ENCODE measurements at places on chromosomes 1 and 21. TPM values are rescaled to one million over a fixed set of nuclear protein-coding genes. Genes with fewer than 3 reads are reported as not detected.

- ATAC-seq, result no peak
Measured at GRCh38 chr1:162840250-162840839, 20.6 kb downstream of the CCDC190 start.

- ATAC-seq, result no peak
Measured at GRCh38 chr1:93516164-93516563, 68.2 kb downstream of the FNBP1L start.

GRCh38 chr1:17561247-17561548, 21.7 kb downstream of the ARHGEF10L start:
- no peak for ATAC-seq

DNA sequence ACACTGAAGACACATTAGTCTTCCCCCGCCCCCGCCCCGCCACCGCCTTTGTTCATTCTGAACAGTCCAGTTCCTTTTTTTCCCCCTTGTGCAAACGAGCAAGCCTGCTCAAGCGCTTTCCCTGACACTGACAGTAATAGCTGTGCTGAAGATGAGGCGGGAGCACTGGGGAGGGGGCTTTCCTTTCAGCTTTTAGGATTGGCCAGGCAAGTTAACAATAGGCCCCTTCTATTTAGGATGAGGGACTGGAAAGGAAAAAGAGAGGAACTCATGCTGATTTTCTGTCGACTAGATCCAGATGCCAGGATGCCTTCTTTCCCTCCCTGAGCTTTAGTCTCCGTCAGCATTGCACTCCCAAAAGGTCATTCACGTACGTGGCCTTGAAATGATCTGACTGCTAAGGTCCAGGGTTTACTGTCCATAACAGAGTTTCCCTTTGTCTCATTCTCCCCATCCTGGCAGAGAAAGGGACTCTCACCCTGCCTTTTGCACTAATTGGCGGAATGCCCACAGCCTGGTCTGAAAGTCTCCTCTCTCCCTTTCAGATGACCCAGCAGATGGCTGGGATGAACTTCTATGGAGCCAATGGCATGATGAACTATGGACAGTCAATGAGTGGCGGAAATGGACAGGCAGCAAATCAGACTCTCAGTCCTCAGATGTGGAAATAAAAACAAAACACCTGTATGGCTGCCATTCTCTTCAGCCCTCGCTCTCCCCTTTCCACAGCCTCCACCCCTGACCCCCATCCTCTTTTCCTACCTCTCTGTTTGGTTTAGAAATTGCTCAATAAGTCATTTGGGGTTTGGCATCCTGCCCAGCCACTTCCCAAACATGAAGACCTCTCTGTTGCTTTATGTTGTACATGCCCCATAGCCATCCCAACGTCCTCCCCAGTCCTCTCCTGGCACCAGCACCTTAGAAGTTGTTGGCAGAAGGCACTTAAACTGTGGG, 28.6 kb upstream of the ZFP69B start:
- no peak for ATAC-seq

The LCE1C gene
- not detected for total RNA-seq

GRCh38 chr21:42698733-42699132, 45.3 kb downstream of the PDE9A start:
- ATAC-seq, result no peak

DNA sequence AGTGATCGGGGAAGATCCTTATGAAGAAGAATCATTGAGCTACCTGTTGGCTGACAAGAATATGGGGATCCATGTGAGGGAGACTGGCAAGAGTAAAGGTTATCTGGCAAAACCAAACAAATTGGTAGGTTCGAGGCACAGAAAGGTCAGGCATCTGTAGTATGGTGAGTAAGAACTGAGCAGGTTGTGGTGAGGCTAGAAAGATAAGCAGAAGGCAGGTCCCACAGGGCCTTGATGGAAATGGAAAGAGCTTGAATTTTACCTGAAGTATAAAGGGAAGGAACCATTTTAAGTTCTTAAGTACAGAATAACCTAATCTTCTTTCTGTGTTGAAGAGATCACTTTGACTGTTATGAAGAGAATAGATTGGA, 11.1 kb downstream of the PTPRC start:
- peak; percentile 83 for ATAC-seq

DNA sequence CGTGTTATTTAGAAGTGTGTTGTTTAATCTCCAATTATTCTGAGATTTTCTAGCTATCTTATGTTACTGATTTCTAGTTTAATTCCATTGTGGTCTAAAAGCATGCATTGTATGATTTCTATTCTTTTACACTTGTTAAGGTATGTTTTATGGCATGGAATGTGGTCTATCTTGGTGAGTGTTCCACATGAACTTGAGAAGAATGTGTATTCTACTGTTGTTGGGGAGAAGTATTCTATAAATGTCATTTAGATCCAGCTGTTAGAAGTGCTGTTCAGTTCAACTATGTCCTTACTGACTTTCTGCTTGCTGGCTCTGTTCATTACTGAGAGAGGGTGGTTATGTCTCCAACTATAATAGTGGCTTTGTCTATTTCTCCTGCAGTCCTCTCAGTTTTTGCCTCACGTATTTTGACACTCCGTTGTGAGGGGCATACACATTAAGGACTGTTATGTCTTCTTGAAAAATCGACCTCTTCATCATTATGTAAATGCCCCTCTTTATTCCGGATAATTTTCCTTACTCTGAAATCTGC, 12.0 kb upstream of the PLA2G5 start:
- ATAC-seq, result no peak

GRCh38 chr1:169012416-169012815, 94.1 kb upstream of the ATP1B1 start:
- ATAC-seq, result peak; percentile 97

- no peak for ATAC-seq
Measured at GRCh38 chr1:77536813-77537212, 145.6 kb downstream of the ZZZ3 start.

DNA sequence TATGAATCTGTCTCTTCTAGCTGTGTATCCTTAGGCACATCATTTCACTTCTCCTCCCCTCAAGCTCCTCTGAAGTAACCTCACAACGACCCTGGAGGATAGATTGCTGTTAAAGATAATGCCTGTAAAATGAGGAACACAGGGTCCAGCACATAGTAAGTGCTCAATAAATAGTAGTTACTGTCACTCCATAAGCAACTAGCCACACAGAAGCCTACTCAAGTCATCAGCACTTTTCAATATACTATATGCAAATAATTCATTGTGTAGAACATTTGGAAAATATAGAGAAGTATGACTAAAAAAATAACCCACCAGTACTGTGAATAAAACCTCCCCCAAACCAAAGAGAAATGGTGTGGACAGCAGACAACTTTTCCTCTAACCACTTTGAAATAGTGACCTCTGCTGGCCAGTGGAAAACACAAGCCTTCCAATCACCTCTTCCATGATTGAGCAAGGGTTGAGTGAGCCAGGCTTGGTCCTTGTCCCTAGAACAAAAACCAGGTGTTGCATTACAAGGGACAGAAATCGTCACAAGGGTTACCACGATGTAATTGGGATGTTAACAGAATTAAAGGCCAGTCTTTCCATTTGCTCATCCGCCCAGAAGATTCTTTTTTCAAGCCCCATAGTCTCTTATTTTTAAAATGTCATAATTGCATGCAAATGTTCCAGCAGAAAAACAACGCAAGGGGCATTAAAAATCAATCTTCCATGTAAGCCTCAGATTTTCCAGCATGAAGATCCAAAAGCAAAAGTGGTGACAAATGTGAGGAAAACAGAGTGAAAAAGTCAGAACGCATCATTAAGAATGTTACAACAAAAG, 15.7 kb upstream of the GLIS1 start:
- peak; percentile 32 for ATAC-seq

DNA sequence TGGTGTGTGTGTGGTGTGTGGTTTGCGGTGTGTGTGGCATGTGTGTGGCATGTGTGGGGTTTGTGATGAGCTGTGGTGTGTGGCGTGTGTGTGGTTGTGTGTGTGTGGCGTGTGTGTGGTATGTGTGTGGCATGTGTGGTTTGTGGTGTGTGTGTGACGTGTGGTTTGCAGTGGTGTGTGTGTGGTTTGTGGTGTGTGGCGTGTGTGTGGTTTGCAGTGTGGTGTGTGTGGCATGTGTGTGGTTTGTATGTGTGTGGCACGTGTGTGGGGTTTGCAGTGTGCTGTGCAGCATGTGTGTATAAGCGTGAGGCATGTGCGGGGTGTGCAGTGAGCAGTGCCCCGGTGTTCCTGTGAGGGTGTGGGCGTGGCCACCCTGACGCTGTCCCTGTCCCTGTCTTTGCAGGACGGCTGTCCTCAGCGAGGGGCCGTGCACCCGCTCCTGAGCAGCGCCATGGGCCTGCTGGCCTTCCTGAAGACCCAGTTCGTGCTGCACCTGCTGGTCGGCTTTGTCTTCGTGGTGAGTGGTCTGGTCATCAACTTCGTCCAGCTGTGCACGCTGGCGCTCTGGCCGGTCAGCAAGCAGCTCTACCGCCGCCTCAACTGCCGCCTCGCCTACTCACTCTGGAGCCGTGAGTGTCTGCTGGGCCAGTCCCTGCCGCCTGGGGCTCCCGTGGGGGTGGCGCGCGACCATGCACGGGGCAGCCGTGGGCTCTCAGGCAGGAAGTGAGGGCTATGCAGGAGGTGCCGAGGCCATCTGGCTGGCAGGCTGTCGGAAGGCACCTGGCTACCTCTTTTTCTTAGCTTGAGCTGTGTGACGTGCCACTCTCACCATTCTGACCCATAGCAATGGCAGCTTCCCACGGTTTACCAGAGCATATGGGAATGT, 52.6 kb upstream of the TRAPPC10 start:
- no peak for ATAC-seq
